ENCODE measurements at places on chromosomes 1 and 21.

- no peak for DNase-seq
Measured at GRCh38 chr1:23515905-23516304, 15.1 kb downstream of the E2F2 start.

DNA sequence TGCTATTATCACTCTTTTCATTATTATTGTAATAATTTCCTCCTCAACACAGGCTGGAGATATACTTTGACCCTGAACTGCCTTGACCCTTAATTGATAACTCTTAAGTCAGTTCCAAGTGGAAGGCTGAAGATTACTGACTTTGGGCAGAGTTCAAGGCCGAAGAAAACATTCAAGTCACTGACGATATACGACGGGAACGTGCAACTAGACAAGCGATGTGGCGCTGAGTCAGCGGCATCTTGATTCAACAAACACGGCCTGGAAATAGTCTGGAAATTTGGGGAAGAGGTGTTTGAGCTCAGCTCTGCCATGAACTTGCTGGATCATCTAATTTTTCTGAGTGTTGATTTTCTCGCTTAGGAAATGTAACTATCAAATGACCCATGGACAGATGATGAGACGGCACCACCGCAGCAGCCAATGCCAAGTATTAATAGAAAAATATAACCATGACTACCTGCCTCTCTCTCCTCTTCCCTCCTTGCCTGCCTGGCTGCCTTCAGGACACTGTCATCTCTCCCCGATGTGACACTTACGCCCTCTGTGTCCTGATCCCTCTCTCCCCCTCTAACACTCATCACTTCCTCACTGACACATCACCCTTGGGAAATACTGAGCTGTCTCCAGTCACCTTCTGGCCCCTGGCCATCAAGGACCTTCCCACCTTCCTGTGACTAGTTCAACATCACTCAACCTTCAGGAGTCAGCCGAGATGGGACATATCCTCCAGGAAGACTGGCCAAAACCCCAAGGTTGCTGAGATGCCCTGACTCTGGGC lies 49.4 kb downstream of the TMCO4 start:
- no peak for DNase-seq

DNA sequence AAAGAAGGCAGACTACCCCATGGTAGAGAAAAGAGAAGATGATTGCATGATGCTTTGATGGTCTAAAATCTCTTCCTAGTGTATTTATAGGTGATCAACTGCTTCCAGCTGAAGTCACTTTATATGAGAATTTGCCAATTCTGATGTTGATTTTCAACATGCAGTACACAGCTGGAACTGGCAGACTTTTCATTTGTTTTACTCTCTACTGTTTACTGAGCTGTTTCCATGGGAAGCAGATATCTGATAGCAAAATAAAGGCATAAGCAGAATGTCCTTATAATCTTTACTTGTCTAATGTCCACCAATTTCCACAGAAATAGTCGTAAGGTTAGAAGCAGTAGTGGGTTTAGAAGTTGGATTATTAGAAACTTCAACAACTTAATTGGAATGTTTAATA lies 74.9 kb downstream of the SYDE2 start:
- DNase-seq = no peak

DNA sequence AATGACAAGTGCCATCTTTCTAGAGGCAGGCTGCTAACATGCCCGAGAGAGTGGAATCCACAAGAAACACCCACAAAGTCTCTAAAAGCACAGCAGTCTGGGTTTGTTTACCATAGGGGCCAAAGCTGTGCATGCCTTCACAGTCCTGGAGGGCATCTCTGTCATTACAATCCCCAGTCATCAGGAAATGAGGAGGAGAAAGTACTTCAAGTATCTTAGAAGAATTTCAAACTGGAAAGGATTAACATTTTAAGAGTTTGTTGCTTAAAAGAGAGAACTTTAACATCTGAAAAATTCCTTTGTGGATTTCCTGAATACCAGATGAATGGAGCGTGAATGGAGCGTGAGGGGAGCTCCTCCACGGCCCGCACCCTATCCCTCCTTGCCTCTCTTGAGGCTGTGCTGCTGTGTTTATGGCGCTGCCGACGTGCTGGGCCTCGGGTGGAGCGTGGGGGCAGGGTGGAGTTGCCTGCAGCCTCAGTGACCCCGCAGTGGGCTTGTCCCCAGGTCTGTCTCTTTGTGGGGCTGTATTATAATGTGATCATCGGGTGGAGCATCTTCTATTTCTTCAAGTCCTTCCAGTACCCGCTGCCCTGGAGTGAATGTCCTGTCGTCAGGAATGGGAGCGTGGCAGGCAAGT lies 23.3 kb downstream of the SLC6A17 start:
- no peak for DNase-seq

DNA sequence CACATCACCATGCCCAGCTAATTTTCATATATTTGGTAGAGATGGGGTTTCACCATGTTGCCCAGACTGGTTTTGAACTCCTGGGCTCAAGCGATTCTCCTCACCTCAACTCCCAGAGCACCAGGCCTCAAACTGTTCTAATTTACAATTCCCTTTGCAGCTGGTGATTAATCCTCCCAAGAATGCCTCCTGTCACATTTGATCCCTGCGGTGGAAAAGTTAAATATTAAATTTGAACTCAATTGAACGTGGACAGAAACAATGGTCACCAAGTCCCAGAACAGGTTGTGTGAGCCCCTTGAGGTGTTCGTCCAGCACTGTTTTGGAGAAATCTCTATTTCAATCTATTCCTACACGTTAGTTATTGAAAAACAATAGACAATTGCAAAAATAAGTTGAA lies 2.0 kb upstream of the ANKRD35 start:
- DNase-seq = no peak

DNA sequence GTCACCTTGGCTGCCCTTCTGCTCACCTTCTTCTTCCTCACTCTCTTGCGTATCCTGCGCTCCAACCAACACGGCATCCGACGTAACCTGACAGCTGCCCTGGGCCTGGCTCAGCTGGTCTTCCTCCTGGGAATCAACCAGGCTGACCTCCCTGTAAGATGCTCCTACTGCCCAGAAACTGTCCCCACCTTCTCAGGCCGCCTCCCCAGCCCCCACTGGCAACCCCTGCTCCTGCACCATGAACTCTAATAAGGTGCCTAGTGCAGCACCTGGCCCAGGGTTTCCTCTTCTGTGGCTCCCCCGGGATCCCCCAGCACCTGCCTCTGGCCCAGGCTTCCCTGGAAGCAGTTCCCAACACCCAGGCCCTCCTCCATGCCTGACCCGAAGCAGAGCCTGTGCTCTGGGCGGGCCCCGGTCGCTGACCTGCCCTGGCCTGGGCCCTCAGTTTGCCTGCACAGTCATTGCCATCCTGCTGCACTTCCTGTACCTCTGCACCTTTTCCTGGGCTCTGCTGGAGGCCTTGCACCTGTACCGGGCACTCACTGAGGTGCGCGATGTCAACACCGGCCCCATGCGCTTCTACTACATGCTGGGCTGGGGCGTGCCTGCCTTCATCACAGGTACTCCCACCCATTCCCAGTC lies 12.8 kb downstream of the PSRC1 start:
- DNase-seq = no peak

DNA sequence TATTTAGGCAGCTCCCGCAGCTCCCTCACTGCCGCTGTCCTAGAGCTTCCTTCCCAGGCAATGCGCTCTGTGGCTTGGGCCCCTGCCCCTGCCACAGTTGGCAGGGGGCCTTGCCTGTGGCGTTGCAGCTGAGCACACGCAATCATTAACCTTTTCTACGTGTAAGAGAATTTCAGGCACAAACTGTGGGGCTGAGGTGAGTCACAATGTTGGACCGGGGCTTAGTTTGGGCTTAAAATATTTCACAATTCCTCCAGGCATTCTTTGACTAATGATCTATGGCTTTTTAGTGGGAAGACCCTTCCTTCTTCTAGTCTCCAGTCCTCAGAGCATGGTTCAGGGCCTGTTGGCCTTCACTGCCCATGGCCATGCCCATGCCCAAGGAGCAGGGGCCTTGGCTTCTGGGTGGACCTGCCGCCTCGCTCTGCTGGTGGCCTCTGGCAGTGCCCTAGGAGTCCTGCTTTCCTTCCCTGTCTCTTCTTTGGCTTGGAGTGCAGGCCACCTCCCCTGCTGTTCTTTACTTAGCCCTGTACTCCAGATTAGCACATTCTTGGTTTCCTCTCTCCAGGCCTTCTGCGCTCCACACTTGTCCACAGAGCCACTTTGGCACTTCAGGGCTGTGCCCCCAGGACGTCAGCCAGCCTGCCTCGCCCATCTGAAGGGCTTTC lies 39.2 kb downstream of the MAPKAPK2 start:
- no peak for DNase-seq

- DNase-seq = no peak
Measured at GRCh38 chr1:237281481-237281880, 239.5 kb downstream of the RYR2 start.

DNA sequence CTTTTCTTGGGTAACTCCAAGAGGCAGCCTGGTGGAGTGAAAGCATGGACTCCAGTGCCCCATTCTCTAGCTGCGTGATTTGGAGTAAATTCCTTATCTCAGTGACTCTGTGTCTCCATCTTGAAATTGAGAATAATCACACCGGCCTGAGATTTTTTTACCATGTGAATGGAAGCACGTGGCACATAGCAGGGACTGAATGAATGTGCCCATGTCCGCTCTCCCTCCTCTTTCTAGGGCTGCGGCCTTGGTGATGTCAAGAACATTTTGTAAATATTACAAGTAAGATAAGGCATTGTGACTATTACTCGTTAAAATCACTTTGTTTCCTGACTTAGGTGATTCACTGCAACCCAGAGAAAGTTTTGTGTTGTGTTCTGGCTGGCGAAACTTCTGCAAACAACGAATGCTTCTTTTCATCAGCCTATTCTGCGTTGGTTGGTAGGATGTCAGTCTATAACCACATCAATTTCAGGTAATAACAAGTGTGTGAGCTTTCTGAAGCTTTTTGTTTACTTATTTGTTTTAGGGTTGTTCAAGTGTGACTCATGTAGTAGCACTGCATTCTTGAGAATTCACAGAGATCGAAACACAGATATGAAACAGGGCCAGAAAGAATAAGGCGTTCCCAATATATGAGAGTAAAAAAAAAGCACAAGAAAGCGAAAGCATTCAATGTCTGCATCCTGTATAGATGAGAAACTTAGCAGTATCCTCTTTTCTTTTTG lies 135.7 kb upstream of the SLC45A1 start:
- DNase-seq = no peak

GRCh38 chr1:1597275-1597930 lies 2.5 kb downstream of the FNDC10 start:
- no peak for DNase-seq

DNA sequence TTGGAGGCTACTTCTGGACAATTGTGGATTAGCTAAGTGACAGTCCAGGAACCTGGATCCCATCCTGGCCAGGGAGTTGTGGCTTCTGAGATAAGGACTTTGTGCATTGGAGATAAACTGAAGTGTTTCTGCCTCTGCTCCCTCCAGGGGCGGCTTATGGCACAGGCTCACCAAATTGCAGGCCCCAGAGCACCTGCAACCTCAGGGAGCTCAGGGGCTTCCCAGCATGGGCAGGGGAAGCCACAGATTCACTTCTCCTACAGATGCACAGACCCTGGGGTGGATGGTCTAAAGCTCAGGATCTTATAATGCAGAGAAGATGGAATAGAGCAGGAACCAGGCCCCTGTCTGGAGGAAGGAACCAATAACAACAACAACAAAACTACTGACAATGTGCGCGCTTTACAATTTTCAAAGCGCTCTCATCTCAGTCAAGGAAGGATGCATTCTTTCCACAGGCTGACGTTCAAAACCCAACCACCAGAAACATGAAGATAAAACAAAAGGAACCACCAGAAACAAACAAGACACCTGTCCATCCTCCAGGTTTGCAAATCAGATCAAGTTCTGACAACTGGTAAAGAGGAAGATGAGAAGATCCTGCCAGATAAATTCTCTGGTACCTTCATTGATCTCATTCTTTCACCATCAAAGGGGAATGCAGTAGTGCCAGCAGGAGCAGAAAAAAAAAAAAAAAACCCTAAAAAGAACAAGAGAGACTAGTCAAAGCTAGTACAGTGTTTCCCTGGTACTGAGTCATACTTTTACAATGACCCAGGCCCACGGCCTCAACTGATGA lies 121.0 kb upstream of the IRF2BP2 start:
- no peak for DNase-seq

- no peak for DNase-seq
Measured at GRCh38 chr1:230122366-230123279, 55.6 kb downstream of the GALNT2 start.

DNA sequence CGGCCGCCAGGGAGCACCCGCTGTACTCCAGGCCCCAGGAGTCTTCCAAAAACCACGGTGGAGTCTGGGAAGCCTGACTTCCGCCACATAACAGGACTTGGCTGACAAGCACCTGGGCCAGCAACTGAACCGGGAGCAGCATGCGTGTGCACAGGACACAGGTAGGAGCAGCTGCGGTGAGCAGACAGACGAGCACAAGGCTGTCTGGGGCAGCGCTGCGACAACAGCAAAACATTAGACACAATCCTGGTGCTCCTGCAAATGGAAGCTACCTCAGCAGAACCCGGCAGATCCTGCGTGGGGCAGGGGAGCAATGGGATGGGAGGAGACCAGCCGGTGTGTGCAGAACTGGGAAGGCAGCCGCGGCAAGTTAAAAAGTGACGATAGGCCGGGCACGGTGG lies 80.4 kb downstream of the NPHP4 start:
- DNase-seq = no peak

- DNase-seq = no peak
Measured at GRCh38 chr1:117029685-117030084, 28.1 kb downstream of the CD101 start.

GRCh38 chr1:226661965-226662364 lies 77.1 kb downstream of the ITPKB start:
- no peak for DNase-seq

- peak; percentile 46 for DNase-seq
Measured at GRCh38 chr1:232980986-232981560, 30.7 kb downstream of the NTPCR start.

DNA sequence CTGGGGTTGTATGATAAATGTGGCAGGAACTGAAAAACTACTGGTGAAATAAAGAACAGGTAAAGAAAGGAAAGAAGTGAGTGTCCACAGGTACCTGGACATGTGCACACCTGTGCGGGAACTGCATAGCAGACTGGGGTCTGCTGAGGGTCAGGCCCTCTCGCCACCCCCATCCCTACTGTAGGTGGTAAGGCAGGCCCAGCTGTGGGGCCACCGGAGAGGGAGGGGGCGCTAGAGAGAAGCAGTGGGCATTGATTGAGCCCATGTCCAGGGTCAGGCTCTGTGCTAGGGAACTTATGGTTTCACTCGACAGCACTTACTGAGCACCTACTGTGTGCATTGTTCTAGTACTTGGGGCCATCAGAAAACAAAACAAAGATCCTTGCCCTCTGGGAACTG lies 400.5 kb downstream of the MATN1 start:
- no peak for DNase-seq

GRCh38 chr21:38721055-38721454 lies 84.7 kb upstream of the ETS2 start:
- no peak for DNase-seq

Measured in brain (organoid and tissue), 16 donors.